ENCODE measurements at places on chromosomes 5 and 9. TPM values are rescaled to one million over a fixed set of nuclear protein-coding genes. Genes with fewer than 3 reads are reported as not detected.

The RACK1 gene
- 3,285 TPM for total RNA-seq

The CHD1 gene
- total RNA-seq, result 35.3 TPM

The ATOX1 gene
- total RNA-seq, result 99.6 TPM

The SV2C gene
- total RNA-seq, result not detected

The PAIP2 gene
- 47.8 TPM for total RNA-seq

The MBLAC2 gene
- 4.2 TPM for total RNA-seq

The PRDM9 gene
- not detected for total RNA-seq

The PLPP6 gene
- total RNA-seq, result 7.3 TPM

The PCDHGB1 gene
- 4.4 TPM for total RNA-seq

The LCN9 gene
- not detected for total RNA-seq

The FRMD3 gene
- total RNA-seq, result 0.44 TPM

The TMEM215 gene
- total RNA-seq, result not detected

The TMEM252 gene
- total RNA-seq, result not detected

The ARAP3 gene
- total RNA-seq, result 4.5 TPM

The TAS2R1 gene
- total RNA-seq, result not detected

The HBEGF gene
- total RNA-seq, result 1.7 TPM

The NR6A1 gene
- total RNA-seq, result 0.44 TPM

The ANKRD18A gene
- total RNA-seq, result 7.0 TPM

The C5orf52 gene
- total RNA-seq, result not detected

The PCDHGA5 gene
- 2.8 TPM for total RNA-seq

The GTF3C4 gene
- total RNA-seq, result 14.9 TPM

The ADRB2 gene
- 1.3 TPM for total RNA-seq

The PLAC8L1 gene
- not detected for total RNA-seq

The ZMAT2 gene
- 51.1 TPM for total RNA-seq

The SPINK4 gene
- total RNA-seq, result not detected

The SHOC1 gene
- total RNA-seq, result under 0.01 TPM

The PRSS3 gene
- total RNA-seq, result 11.1 TPM

The ABCA1 gene
- 212 TPM for total RNA-seq

The HACD4 gene
- total RNA-seq, result 16.3 TPM

The LOX gene
- total RNA-seq, result 66.2 TPM

The GAPT gene
- total RNA-seq, result not detected

The COL15A1 gene
- 12.6 TPM for total RNA-seq

The ANKDD1B gene
- total RNA-seq, result 1.3 TPM

The CFAP90 gene
- 0.17 TPM for total RNA-seq

Data from smooth muscle cell of trachea (primary cell).